ENCODE measurements at places on chromosomes 1 and 21. TPM values are rescaled to one million over a fixed set of nuclear protein-coding genes. Genes with fewer than 3 reads are reported as not detected.

DNA sequence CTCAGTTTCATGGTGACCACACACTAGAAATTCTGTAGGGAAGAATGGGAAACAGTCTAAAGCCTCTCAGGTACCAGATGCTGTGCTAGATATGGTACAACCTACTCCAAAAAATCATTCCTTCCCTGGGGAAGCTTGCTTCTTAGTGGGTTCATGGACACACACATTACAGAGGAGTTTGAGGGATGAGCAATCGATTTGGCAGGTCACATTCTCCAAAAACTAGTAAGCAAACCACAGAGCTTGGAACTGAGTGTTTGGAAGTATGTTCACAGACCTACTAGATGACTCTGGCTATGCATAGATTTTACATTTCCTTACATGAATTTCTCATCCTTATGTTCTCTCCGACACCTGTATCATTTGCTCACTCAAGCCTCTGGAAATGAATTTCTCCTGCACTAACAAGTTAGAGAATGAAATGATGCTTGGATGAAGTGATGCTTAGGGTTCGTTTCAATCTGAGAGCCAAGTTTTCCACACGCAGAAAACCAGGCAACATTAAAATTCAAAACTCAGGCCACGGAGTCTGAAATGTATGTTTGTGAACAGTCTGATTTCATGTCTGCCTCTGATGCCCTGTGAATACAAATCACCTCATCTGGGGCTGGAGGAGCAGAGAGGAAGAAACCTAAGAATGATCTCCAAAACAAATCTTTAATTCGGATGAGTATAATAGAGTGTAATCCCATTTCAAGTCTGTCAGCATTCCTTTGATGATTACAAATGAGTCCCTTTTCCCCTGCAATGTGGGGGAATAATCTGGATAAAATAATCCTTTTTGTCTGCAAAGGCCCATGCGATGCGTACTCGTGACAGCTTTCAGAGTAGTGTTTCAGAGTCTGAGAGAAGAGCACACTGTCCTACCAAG is 11.0 kb downstream of the EVA1C start:
- H3K4me3 ChIP-seq = no peak overlapping the region
- H3K4me1 ChIP-seq = peaks cover 12% of the 10 kb centered on the region
- H3K36me3 ChIP-seq = peaks cover 16% of the 10 kb centered on the region
- DNase-seq = no peak

DNA sequence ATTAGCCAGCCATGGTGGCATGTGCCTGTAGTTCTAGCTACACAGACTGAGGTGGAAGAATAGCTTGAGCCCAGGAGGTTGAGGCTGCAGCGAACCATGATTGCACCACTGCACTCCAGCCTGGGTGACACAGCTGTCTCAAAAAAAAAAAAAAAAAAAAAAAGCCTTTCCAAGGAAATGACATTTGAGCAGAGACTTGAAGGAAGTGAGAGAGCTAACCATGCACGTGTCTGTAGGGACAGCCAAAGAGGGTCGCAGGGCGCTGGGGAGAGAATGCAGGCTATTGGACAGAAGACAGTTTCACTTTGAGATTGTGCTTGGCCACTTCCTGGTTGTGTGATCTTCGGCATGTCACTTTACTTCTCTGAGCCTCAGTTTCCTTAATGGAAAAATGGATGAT is 6.8 kb downstream of the HCRTR1 start:
- peaks cover 1% of the 10 kb centered on the region for H3K27me3 ChIP-seq
- H3K36me3 ChIP-seq = peaks cover 7% of the 10 kb centered on the region
- H3K4me1 ChIP-seq = 0 out of 2 replicates have a peak, but pooled peaks cover 4% of the 10 kb centered on the region
- no peak for DNase-seq
- H3K4me3 ChIP-seq = no peak overlapping the region

DNA sequence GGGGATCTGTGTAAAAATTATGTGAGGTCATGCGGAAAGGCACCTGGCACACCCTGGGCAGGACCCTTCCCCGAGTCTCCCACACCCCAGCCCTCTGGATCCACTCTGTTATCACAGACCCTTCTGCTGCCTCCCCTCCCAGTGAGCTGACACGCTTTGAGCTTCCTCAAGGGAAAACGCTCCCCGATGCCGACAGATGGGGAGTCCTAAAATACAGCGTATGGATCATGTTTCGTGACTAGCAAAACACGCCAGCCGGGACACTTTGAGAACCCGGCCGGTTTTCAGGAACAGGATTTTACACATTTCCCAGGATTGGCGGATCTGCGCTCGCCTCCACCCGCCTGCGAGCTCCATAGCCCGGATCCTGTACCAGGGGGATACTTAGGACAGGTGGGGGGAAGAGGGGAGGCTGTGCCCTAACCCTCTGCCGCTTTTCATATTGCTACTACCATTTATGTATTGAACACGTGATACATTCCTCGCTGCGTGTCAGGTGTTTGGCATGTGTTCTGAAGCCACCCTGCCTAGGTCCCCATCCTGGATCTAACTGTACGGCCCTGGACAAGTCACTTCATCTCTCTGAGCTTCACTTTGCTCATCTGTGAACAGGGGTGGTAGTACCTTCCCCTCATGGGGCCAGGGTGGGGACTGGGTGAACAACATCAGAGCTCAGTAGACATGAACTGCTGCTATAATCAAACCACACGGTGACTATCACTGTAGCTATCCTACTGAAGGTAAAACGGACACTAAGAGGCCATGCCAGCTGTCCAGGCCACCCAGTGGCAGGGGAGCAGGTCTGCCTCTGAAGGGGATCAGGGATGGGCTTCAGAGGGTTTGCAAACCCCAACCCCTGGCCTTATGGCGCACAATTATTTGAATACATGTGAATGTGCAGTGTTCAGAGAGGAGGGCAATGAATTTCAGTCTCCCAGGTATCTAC is 63.2 kb downstream of the SSBP3 start:
- peaks cover 2% of the 10 kb centered on the region for H3K36me3 ChIP-seq
- no peaks in the 10 kb centered on the region for H3K27me3 ChIP-seq
- peak overlapping the region; percentile 87 for H3K27ac ChIP-seq
- no peak for DNase-seq

- DNase-seq = no peak
- 0 out of 2 replicates have a peak, but pooled peaks cover 2% of the 10 kb centered on the region for H3K4me1 ChIP-seq
- no peaks in the 10 kb centered on the region for H3K27me3 ChIP-seq
- H3K4me3 ChIP-seq = no peak overlapping the region
- peaks cover 7% of the 10 kb centered on the region for H3K36me3 ChIP-seq
Measured at GRCh38 chr1:233791372-233791703, 113.1 kb upstream of the SLC35F3 start.

VSIG8 gene
- not detected for total RNA-seq

All from WTC11 (cell line).